ENCODE measurements at places on chromosomes 1 and 21.

- peak; percentile 94 for DNase-seq
These were observed 2.1 kb downstream of the EVA1B start for GRCh38 chr1:36321119-36321951.

GRCh38 chr1:150809651-150810050 lies 1.6 kb upstream of the CTSK start:
- DNase-seq, result peak; percentile 32

DNA sequence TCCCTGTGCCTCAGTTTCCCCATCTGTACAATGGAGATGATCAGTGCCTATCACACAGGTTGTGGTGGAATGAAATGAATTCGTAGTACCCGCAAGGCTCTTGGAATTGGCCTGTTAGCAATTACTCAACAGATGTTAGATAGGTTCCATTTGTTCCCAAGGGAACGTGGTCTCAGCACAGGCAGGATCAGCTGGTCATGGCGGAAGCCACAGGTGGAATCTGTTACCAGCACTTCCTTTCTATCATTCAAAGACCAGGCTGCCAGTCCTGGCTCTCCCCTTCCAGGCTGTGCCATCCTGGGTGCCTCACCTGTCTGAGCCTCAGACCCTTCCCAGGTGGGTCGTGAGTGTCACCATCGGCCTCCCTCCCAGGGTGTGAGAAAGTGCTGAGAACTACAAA lies 61.5 kb downstream of the FBXO2 start:
- DNase-seq, result no peak

- DNase-seq, result no peak
These were observed 125.9 kb downstream of the ATP5PO start for GRCh38 chr21:33789697-33790096.

DNA sequence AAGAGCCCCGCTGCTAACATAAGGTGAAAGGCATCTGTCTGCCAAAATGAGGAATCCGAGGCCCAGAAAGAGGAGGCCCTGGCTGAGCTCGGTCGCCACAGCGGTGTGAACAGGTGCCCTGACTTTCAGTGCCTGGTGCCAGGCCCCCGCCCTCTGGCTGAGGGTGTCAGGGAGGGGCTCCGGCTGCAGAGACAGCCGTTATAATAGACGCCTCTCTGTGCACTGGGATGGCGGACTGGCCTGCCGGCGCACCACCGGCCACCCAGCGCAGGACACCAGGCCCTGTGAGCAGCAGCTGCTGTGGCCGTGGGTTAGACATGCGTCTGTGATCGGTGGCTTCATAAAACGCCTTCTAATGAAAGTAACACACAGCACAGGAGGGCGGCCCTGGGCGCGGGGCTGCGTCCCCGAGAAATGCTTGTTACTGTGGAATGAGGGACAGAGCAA lies 51.4 kb upstream of the ACTRT2 start:
- DNase-seq, result no peak

Data from astrocyte of the spinal cord (primary cell).